Activated CD8-positive, alpha-beta T cell treated with anti-CD3 and anti-CD28 coated beads for 36 hours (primary cell): ENCODE measurements at places on chromosomes 11 and 22. TPM values are rescaled to one million over a fixed set of nuclear protein-coding genes. Genes with fewer than 3 reads are reported as not detected.

CARNS1 gene
- 6.9 TPM for total RNA-seq

APOA4 gene
- total RNA-seq = not detected

SLC22A12 gene
- total RNA-seq = not detected

OR5J2 gene
- not detected for total RNA-seq

LGALS12 gene
- total RNA-seq = not detected
